ENCODE measurements at places on chromosomes 11 and 22.

DNA sequence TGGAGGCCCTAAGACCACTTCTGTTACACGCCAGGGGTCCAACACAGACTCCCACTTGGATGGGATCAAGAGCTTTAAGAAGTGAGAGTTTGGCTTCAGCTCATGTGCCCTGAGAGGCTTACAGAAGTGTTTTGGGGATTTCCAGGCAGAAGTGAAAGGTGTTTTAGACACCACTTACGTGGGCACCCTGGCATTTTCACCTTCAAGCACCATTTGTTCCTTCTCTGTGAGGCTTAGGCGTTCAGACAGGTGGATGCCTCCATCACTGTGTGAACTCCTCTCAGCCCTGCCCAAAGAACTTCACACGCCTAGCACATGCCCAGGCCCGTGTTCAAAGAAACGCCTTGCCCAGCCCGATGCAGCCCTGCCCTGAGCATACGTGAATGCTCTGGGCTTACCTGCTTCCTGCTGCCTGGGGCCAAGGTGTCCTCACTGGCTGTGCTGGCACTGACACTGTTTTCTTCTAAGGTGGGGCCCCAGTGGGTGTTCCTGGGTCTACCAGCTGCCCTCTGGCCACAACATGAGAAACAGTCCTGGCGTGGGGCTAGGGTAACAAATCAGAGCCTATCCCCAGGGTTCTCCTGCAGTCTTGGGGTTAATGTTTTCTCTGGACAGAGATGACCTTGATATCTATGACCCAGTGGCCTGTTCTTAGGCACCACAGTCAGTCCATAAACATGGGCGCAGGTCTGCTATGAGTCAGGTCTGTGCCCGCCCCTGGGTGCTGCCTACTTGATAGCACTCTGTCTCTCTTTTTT, 34.0 kb downstream of the AMPD3 start:
- no peak for DNase-seq

DNA sequence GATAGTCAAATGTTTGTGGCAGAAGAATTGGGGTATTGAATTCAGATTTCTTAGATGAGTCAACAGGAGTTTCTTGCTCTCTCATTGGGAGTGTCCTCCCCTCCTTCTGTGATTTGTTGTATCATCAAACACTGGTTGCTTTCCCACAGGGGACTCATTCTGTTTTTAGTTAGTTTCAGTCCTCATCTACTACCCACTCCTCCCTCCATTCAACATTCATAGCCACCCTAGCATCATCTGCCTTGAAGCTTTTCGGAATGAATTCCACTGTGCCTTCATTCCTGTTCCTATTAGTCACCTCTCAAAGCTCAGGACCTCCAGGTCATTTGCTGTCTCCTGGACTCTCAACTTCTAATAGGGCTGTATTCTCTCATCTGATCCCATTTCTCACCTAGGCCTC, 31.5 kb upstream of the RAB38 start:
- DNase-seq, result no peak

DNA sequence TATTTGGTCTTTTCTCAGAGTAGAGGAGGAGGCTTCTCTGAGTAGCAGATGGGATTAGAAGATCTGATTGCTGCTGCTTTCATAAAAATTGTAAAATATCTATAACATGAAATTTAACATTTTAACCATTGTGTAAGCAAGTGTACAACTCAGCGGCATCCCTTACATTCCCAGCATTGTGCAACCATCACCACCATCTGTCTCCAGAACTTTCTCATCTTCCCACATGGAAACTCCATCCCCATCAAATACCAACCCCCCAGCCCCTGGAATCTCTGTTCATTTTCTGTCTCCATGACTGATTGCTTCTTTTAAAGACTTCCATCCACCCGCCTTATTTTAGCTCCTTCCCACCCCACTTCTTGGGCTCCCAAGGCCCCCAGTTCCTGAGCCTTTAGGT, 32.3 kb downstream of the MRGPRD start:
- no peak for DNase-seq

DNA sequence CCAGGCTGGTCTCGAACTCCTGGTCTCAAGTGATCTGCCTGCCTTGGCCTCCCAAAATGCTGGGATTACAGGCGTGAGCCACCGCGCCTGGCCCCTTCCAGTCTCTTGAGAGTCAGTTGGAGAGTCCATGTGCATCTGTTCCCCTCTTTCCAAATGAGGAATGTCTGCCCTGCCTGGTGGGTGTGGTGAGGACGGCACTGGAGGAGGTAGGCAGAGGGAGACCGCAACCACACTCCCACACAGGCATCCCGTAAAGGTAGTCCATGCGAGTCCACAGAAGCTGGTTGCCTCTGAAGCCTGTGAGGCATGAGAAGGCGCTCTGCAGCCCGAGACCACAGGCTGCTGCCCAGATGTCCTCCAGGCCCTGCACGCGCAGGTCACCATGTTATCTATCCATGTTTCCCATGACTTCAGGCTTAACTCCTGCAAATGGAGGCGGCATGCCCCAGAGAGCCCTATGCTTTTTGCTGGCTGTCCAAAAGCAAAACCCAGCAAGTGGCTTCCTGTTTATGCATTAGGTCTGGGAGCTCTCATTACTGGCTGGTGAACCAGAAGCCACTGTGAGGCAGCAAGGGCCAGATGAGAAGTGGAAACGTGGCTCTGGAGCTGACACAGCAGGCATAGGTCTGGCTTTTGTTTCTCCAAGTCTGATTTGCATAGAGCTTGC, 43.4 kb downstream of the GRIK4 start:
- no peak for DNase-seq

DNA sequence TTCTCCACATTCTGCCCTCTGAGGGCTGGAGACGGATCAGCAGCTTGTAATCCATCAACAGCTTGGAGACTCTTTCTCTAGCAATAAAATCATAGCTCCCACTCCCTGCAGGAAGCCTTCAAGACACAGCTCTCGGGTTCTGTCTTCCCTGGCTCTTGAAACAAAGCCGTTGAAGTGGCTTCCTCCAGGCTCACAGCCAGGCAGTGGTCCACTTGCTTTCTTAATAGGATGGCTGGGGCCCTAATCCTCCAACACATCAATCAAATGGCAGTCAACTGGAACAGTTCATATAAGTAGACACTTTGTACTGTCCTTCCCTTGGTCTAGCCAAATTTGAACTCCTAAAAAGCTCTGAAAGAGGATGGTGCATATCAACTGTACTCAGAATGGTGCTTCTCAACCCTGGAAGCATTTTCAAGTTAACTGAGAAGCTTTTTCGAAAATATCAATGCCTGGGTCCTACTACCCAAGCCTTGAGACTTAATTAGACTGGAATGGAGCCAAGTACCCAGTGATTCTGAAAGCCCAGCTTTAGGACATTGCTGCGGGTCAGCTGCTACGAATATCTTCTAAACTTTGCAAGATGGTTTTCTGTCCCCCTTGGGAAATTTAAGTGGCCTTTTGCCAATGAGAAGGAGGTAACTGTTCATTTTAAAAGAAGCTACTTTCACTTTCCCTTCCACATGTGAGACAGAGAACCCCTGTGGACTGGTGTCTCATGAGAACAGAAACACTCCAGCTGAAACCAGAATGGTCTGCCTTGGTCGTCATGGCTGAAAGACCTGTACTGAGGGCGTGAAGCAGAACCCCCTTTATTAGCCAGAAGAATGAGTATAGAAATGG, 74.7 kb downstream of the SC5D start:
- DNase-seq, result no peak

GRCh38 chr11:13920756-13921155, 41.8 kb upstream of the SPON1 start:
- DNase-seq, result no peak

GRCh38 chr11:1656061-1656441, 26.5 kb downstream of the KRTAP5-5 start:
- DNase-seq, result no peak

GRCh38 chr11:72091292-72091691, 10.6 kb downstream of the LRRC51 start:
- no peak for DNase-seq

GRCh38 chr11:36471577-36471976, 38.5 kb downstream of the TRAF6 start:
- no peak for DNase-seq

DNA sequence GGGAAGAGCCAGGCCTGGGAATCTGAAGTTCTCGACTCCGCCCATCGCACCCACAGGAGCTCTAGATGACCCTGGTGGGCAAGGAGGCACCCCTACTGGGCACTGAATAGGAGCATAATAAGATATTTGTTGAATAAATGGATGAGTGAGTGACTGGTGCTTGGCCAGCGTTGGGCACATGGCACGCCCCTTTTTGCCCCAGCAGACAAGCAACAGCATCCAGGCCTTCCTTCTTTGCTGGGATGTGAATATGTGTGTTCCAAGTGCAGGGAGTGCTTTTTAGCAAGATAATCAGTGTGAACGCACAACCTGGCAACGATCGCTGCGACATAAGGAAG, 443 bp upstream of the CELF1 start:
- DNase-seq, result no peak

Measured in cortex of kidney (tissue), 1 donor.